ENCODE measurements at places on chromosomes 7 and 10.

- DNase-seq: no peak
- H3K36me3 ChIP-seq: no peaks in the 10 kb centered on the region
- no peak overlapping the region for H3K4me3 ChIP-seq
- no peaks in the 10 kb centered on the region for H3K4me1 ChIP-seq
- peaks cover 7% of the 10 kb centered on the region for H3K27me3 ChIP-seq
- H3K27ac ChIP-seq: no peak overlapping the region
Observed at GRCh38 chr7:50622821-50623220, 57.6 kb upstream of the DDC start.

GRCh38 chr7:2313450-2314208, 612 bp downstream of the SNX8 start:
- no peak for DNase-seq
- H3K36me3 ChIP-seq: peaks cover 11% of the 10 kb centered on the region
- H3K4me3 ChIP-seq: peak overlapping the region; percentile 91
- H3K4me1 ChIP-seq: peaks cover 11% of the 10 kb centered on the region
- H3K27ac ChIP-seq: peak overlapping the region; percentile 78

DNA sequence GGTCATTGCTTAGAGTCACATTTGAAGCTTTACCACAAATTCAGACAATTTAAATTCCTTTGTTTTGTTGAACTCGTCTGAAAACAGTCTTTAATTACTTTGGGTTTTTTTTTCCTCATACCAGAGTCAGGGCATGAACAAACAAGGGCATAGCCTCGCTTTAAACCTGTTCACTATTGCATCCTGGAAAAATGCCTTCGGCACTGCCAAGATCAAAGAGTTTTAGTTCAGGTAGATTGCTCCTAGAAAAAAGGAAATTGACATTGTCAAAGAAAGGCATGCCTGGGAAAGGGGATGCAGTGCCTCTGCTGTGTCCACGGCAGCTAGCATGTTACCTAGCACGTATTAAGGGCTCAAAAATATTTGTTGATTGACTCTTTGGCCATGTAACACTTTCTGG, 235.1 kb downstream of the ARHGAP21 start:
- DNase-seq: no peak
- peaks cover 11% of the 10 kb centered on the region for H3K27me3 ChIP-seq
- no peaks in the 10 kb centered on the region for H3K36me3 ChIP-seq
- no peak overlapping the region for H3K4me3 ChIP-seq
- no peak overlapping the region for H3K27ac ChIP-seq
- no peaks in the 10 kb centered on the region for H3K4me1 ChIP-seq

DNA sequence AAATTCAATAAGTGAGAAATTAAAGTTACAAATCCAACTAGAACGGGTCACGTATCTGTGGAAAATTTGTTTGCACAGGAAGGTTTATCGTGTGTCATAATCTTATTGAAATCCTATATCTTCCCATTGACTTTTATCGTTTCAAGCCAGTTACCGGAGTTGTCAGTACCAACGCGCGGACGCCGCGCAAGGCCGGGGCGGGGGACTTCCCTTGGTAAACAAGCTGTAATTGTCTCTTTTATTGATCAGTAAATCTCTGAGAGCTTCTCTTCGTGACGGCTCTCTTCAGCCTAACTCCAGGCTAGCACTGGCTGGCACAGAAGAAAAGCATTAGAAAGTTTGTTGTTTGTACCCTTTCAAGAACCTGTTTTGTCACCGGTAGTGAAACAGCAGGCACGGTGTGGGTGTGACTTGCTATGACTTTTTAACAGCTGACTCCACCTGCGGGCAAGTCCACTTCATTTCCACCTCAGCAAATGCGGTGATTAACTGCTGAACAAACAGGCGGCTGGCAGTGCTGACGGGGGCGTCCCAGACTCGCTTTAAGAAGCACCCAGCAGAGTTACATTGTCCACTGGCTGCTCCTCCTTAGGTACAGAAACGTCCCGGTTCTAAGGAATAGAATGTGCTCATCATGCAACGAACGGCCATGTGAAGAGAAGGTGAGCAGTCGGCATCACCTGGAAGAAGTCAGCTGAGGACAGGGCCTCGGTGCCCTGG, 215.8 kb downstream of the MAD1L1 start:
- H3K27me3 ChIP-seq: no peaks in the 10 kb centered on the region
- no peaks in the 10 kb centered on the region for H3K36me3 ChIP-seq
- peaks cover 22% of the 10 kb centered on the region for H3K4me1 ChIP-seq

DNA sequence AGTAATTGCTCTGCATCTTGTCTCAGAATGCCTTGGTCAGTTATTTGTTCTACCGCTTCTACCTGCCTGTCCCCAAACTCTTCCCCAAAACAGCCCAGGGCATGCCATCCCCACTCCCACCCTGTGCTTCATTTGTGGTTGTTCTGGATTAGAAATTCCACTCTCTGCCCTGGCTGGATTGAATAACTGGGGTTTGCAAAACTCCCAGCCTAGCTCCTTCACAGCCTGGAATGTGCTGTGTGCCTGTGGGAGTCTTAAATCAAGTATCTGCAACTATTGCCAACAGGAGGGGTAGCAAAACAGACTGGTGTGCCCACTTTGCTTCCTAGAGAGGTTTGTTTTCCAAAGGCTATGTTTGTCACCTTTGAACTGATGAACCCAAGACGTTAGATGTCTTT, 24.2 kb downstream of the TSPAN15 start:
- no peak overlapping the region for H3K4me3 ChIP-seq
- no peaks in the 10 kb centered on the region for H3K4me1 ChIP-seq
- no peaks in the 10 kb centered on the region for H3K36me3 ChIP-seq
- H3K27me3 ChIP-seq: no peaks in the 10 kb centered on the region

- no peak overlapping the region for H3K4me3 ChIP-seq
- DNase-seq: no peak
- H3K27me3 ChIP-seq: peaks cover 65% of the 10 kb centered on the region
Observed at GRCh38 chr7:39825401-39825980, 124.6 kb upstream of the CDK13 start.

- H3K4me3 ChIP-seq: no peak overlapping the region
- no peaks in the 10 kb centered on the region for H3K36me3 ChIP-seq
- no peaks in the 10 kb centered on the region for H3K4me1 ChIP-seq
- DNase-seq: no peak
- peaks cover 6% of the 10 kb centered on the region for H3K27me3 ChIP-seq
Observed at GRCh38 chr10:528173-529165, 161.0 kb downstream of the DIP2C start.

DNA sequence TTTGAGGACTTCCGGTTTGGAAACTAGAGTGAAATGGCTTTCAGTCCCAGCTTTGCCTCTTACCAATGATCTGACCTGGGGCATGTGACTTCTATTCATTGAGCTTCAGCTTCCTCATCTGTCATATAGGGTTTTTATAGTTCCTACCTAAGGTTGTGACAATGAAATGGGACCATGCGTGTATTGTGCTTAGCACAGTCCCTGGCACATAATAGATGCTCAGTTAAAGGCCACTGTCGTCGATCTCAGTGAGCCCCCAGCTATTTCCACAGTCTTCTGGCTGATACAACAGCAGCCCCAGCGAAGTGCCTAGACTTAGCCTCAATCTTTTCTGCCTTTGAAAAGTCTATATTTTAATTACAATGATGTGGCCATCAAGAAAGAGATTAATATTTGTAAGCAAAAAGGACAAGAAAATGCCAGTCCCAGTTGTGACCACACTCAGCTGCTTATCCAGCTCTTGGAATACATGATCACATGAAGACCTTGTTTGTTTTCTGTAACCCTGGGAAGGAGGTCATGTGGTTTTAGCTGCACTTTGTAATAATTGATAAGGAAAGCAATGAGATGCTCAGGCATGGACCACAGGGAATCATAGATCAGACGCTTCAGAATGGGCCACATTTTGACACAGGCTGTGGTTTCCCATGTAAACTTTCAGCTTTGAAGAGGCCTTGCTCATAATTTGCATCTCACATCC, 44.6 kb downstream of the VWA2 start:
- H3K4me3 ChIP-seq: no peak overlapping the region
- H3K4me1 ChIP-seq: no peaks in the 10 kb centered on the region
- no peaks in the 10 kb centered on the region for H3K27me3 ChIP-seq
- H3K36me3 ChIP-seq: no peaks in the 10 kb centered on the region
- DNase-seq: no peak

- peaks cover 47% of the 10 kb centered on the region for H3K4me1 ChIP-seq
- peaks cover 2% of the 10 kb centered on the region for H3K36me3 ChIP-seq
- H3K27ac ChIP-seq: peak overlapping the region; percentile 67
Observed at GRCh38 chr7:98133181-98133580, 26.5 kb downstream of the LMTK2 start.

DNA sequence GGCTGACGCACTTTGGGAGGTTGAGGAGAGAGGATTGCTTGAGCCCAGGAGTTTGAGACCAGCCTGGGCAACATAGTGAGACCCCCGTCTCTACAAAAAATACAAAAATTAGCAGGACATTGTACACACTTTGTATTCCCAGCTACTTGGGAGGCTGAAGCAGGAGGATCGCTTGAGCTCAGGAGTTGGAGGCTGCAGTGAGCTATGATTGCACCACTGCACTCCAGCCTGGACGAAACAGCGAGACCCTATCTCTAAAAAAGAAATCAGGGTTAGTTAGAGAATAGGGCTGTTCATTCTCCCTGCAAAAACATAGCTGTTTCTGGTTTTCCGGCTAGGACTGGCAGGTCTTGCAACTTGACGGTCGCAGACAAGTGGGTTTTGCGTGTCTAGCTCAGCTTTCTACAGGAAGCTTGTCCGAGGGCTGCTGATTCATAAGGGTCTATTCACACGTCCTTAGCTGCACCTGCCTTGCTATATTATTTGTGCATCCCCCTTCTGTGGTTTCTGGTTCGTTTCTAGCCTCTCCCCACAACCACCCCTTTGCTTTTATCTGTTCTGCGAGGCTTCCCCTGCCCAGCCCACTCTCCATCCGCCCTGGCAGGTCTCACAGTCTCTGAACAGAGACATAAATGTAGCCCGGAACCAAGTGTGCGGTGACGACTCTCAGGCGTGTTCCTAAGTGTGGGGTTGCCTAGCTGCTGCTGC, 10.7 kb downstream of the AMZ1 start:
- DNase-seq: peak; percentile 85
- H3K27me3 ChIP-seq: peaks cover 38% of the 10 kb centered on the region
- H3K36me3 ChIP-seq: no peaks in the 10 kb centered on the region

- H3K27ac ChIP-seq: no peak overlapping the region
- peaks cover 23% of the 10 kb centered on the region for H3K27me3 ChIP-seq
- H3K4me1 ChIP-seq: no peaks in the 10 kb centered on the region
- no peak for DNase-seq
Observed at GRCh38 chr7:95863-96260, 96.5 kb upstream of the FAM20C start.

- H3K27me3 ChIP-seq: no peaks in the 10 kb centered on the region
- H3K4me3 ChIP-seq: peak overlapping the region; percentile 96
- H3K36me3 ChIP-seq: peaks cover 19% of the 10 kb centered on the region
- DNase-seq: no peak
Observed at GRCh38 chr7:103297837-103298179, 573 bp downstream of the PMPCB start.

- peaks cover 4% of the 10 kb centered on the region for H3K4me1 ChIP-seq
- H3K27ac ChIP-seq: no peak overlapping the region
- no peaks in the 10 kb centered on the region for H3K36me3 ChIP-seq
- H3K27me3 ChIP-seq: peaks cover 16% of the 10 kb centered on the region
- no peak overlapping the region for H3K4me3 ChIP-seq
Observed at GRCh38 chr10:10855151-10855581, 162.5 kb upstream of the CELF2 start.

DNA sequence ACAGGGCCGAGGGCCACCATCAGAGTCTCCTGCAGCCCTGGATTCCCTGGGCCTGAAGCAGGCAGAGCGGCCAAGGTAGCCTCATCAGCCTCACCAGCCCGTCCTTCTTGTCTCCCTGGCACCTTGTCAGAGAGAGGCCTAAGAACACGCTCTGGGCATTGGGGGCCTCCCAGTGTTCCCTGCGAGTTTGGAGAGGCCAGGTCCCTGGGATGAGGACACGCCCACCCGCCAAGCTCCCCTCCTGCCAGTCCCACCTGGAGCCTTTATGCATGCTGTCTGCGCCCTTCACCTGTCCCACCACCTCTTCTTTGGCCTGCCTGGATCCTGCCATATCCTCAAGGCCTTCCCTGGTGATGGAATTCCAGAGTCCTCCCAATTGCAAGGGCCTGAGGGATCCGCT, 69.2 kb downstream of the LHPP start:
- H3K4me3 ChIP-seq: no peak overlapping the region
- H3K4me1 ChIP-seq: peaks cover 9% of the 10 kb centered on the region
- H3K27me3 ChIP-seq: no peaks in the 10 kb centered on the region
- no peak for DNase-seq
- no peak overlapping the region for H3K27ac ChIP-seq

- no peaks in the 10 kb centered on the region for H3K27me3 ChIP-seq
- H3K4me1 ChIP-seq: no peaks in the 10 kb centered on the region
- no peak overlapping the region for H3K4me3 ChIP-seq
- H3K36me3 ChIP-seq: no peaks in the 10 kb centered on the region
- no peak for DNase-seq
Observed at GRCh38 chr7:125930848-125931247, 1001.2 kb upstream of the POT1 start.

DNA sequence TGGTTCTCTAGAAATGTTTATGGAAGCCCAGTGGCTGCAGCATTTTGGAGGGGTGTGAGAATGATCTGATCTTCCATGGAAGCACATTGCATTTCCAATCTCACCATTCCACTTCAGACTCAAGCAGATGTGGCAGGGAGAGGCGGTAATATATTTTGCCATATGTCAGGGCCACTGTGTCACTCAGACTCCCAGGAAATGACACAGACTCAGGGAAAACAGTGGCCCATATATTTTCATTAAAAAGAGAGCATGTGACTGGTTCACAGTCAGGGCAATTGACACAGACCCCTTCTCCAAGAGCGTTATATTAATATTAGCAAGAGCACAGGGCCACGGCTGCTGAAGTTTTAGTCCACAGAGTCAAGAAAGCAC, 149.3 kb upstream of the NRP1 start:
- no peaks in the 10 kb centered on the region for H3K36me3 ChIP-seq
- DNase-seq: no peak
- no peak overlapping the region for H3K27ac ChIP-seq
- H3K4me3 ChIP-seq: no peak overlapping the region
- peaks cover 4% of the 10 kb centered on the region for H3K4me1 ChIP-seq

DNA sequence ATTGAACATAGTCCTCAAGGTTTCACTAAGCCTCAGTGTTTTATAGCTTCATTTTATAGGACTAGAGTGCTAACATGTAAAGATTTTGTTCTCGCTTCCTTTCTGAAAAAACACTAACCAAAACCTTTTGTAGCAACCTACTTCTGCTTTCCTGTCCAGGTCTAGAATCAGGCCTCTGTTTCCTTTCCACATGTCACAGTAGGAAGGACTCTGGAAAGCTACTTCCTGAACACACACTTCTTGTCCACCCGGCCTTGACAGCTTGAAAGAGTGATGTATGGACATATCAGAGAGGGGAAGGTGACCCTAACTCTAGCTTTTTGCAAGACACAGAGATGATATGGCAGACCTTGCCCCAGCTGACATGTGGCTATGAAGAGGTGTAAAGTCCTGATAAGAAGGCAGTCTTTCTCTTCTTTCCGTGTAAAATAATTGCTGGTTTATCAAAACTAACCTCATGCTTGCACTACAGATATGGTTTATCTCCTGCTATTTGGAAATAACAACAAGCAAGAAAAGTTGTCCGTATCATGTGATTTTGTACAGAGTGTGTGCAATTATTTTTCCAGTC, 175.4 kb downstream of the SKAP2 start:
- peaks cover 30% of the 10 kb centered on the region for H3K27me3 ChIP-seq
- H3K4me1 ChIP-seq: no peaks in the 10 kb centered on the region
- no peak overlapping the region for H3K4me3 ChIP-seq
- no peak for DNase-seq
- H3K27ac ChIP-seq: no peak overlapping the region
- peaks cover 1% of the 10 kb centered on the region for H3K36me3 ChIP-seq

Measured in activated naive CD8-positive, alpha-beta T cell treated with anti-CD3 and anti-CD28 coated beads for 36 hours (primary cell).